ENCODE measurements at places on chromosomes 6 and 20.

DNA sequence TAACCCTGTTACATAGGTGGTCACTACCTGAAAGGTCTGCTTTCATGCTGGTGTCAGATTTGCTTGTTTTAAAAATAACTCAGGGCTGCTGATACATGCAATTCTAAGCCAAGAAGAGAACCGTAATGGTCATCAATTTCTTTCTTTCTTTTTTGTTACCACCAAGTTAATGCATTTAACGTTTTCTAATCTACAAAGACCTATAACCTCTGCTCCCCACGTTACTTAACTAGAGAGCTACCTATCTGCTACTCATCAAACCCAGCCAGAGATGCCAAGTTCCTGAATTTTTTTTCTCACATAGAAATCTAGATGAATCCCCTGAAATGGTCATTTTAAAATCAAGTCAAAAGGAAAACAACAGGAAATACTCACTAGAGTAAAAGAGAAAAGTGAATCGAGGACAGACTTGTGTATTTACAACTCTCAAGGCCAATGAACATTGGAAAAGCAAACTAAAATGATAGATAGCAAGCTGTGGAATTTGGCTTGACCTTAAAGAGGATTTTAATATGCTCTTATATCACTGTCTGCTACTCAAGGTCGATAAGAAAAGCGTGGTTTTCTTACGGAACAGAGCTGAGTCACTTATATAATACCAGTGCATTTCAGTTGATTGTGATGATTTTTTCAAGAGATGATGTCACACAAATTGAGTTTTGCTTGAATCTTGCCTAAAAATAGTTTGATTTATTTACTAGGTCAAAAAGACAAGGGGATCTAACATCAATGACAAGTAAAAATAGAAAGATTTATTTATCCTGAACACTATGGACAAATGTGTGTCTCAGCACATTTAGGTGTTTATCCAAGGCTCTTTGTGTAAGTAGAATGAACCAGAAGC is 67.9 kb downstream of the SGK1 start:
- no peak for DNase-seq

DNA sequence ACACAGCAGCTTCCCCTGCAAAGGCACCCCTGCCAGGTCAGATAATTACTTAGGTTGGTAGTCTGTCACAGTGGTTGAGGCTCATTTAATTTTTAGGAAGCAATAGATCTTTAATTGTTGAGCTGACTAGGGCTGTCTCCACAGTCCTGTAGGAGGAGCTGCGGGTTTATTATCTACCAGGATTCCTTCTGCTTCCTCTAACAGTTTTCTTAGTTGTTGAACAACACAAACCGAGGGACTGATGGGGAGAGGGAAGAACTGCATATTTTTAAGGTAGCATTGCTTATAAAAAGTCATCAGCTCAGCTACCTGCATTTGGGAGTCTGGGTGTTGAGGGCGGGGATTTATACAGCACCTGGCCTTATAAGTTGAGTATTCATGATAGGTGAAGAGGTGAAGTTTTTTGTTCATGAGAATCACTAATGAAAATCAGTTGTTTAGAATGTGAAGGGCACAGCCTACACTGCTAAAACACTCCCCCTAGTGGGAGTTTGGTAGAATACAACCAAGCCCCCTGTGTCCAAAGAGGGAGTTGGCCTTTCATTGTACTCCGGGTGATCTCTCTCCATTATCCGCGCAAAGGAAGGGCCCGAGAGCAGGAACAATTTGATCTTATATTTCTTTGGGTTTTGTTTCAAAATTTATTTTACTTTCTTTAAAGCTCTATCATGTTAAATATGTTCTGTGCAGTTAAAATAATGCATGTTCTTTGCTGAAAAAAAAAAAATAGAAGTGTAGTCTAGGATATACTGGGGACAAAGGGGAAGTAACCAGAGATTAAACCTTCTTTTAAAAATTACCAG is 69.6 kb downstream of the SSR1 start:
- DNase-seq, result no peak

DNA sequence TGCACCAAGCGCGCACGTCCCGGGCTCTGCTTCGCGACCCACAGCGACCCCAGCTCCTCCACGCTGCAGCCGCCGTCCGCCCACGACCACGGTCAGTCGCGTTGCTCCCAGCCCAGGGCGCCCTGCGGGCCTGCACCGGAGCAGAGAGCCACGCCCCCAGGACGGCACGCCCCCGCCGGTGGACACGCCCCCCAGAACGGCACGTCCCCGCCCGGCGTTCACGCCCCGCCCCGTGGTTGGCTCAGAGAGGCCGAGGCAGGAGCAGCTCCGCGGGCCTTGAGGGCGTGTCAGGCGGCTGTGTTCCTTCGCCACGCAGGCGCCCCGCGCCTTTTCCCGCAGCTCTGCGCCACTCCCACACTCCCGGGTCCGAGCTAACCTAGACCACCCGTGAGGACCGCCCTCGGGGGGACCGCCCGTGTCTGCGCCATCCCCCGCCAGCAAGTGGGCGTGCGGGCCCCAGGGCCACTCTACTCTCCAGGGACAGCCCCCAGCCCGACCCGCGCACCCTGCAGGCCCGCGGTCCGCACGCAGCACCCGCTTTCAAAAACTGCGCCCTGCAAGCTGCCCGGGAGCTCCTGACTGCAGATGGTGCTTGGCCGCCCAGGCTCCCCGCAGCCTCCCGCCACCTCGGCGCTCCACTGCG is at the start of gene RNASET2:
RNASET2 (minus strand) TSS at position 107 of the 643 bp plus-strand sequence. CDS start 368 bp downstream, outside the sequence.
- DNase-seq, result peak; percentile 100

DNA sequence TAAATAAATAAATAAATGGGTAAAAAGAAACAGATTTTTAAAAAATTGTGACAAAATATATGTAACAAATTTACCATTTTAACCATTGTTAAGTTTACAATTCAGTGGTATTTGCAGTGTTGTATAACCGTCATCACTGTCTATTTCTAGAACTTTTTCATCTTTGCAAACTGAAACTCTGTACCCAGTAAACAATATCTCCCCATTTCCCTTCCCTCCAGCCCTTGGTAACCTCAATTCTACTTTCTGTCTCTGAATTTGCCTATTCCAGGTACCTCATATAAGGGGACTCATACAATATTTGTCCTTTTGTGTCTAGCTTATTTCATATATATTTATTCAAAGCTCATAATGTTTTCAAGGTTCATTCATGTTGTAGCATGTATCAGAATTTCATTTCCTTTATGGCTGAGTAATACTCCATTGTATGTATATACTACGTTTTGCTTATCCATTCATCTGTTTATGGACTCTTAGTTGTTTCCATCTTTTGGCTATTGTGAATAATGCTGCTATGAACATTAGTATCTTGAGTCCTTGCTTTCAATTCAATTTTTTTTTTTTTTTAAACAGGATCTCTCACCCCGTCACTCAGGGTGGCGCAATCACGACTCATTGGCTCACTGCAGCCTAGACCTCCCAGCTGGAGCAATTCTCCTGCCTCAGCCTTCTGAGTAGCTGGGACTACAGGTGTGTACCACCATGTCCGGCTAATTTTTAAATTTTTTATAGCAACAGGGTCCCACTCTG is 8.9 kb downstream of the MANBAL start:
- no peak for DNase-seq

DNA sequence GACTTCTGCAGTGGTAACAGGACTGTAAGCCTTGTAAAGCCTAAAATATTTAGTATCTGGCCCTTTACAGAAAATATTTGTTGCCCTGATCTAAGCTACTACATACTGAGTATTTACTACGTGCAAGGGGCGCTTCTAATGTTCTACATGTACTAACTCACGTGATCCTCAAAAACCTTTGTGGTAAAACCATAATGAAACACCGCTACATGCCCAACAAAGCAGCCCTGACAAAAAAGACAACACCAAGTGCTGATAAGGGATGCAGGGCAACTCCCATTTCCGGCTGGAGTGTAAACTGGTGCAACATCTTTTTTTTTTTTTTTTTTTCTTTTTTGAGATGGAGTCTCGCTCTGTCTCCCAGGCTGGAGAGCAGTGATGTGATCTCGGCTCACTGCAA is 85.0 kb downstream of the SULF2 start:
- DNase-seq, result no peak

DNA sequence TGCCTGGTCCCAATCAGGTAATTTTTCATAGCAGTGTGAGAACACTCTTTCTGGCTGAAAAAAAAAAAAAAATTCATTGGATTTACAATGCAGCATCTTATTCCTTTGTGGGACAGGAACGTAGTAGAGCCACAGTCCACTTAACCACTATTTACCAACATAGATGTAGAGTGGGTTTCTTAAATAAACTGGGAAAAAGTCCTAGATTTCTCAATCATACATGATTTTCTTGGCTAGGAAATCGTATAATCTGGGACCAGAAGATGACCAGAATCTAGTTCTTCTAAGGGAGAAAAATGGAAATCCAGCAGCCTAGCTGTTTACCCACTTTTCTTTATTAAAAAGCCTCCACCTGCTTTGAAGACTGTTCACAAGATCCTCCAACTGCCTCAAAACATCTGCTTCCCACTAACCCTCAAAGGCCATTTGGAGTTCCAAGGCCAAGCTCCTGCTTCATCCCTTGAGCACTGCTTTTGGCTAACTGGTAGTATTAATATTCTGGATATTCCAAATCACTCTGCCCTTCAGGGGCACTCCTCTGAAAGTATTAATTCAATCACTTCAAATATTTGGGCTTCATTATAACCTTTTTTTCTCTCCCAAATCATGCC is 70.4 kb downstream of the FYN start:
- no peak for DNase-seq

DNA sequence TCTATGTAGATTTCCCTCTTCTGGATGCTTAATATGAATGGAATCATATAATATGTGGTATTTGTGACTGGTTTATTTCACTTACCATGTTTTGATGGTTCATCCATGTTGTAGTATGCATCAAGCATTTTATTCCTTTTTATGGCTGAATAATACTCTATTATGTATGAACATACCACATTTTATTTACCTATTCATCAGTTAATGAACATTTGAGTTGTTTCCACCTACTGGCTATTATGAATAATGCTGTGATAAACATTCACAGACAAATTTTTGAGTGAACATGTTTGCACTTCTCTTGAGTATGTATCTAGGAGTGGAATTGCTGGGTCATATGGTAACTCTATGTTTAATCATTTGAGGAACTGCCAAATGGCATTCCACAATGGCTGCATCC is 14.9 kb upstream of the ZNF451 start:
- DNase-seq, result no peak

DNA sequence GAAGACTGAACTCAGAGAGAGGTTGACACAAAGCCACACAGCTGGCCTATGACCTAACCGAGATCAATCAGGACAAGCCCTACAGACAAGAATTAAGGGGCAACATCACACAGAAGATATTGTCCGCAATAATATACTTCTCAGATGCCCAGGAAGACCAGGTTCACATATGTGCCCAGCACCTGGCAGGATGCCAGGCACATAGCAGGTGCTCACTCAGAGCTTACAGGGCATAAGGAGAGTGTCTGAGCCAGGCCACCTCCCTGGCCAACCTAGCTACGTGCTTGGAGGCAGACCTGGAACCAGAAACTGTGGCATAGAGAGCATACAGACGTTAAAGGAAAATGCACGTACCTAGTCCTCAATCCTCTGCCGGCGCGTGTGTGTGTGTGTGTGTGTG is 87.0 kb upstream of the LRFN2 start:
- DNase-seq, result no peak

GRCh38 chr6:122059918-122060317 is 339.5 kb upstream of the HSF2 start:
- DNase-seq, result no peak

DNA sequence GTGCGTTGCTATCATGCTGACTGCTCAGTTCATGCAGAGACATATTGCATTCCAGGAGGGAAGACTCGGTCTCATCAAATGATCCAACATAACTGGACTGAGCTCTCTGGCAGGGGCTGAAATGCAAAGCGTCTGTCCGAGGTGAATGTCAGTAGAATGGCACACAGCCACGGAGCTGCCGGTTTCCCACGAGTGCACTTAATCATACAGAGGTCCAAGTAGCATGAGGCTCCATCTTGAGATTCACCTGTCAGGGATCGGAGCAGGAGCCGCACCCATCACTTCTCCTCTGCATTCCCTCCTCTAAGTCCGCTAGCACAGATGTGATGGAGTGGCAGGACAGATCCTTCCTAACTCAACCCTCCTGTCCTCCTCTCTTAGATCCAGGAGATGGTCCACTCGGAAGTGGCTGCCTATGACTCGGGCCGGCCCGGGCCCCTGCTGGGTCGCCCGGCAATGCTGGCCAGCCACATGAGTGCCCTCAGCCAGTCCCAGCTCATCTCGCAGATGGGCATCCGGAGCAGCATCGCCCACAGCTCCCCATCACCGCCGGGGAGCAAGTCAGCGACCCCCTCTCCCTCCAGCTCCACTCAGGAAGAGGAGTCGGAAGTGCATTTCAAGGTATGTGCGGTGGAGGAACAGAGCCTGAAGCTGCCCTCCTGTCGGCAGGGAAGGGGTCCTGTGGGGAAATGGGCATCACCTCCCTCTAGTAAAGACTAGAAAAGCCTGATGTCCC is 135.9 kb downstream of the JPH2 start:
- no peak for DNase-seq

DNA sequence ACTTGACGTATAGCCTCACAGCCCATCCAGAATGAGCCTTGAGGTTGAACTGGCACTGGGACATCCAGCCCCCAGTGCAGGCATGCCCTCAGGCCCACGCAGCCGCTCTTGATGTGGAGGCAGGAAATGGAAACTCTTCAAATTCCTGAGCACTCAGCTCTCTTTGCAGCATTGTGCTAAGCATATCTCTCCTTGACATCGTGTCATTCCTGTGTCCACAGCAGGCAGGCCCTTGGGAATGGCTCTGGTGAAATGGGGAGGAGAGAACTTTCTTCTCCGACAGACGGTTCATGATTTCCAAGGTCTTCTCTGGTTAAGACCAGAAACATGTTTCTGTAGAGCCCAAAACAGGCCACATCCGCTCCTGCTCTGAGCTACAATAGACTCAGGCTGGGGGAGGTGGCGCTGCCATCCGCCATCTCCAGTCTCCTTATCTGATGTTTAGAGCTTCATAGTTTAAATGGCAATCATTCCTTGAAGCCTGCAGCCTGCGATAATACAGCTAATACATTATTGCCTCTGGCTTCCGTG is 248.8 kb downstream of the CDH4 start:
- no peak for DNase-seq

- no peak for DNase-seq
Measured at GRCh38 chr6:79718509-79719247, 87.5 kb downstream of the SH3BGRL2 start.

GRCh38 chr6:134041093-134041492 is 11.3 kb downstream of the SLC2A12 start:
- no peak for DNase-seq

DNA sequence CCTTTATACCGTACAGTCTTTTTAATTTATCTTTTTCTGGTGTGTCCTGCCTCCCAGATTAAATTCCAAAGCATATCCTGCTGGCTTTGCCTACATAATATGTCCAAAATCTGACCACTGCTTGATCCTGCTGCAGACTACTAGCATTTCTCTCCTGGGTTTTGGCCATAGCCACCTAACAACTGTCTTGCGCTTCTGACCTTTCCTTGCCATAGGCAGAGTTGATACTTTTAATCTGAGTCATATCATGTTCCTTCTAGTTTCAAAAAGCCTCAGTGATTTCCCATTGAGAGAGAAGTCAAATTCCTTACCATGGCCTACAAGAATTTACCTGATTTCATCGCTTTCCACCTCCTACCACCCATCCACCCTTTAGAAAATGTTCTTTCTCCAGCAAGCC is 104.8 kb downstream of the BCKDHB start:
- DNase-seq, result no peak

- DNase-seq, result no peak
Measured at GRCh38 chr6:107399935-107400334, 59.4 kb downstream of the PDSS2 start.

- DNase-seq, result no peak
Measured at GRCh38 chr6:122736616-122737015, 42.9 kb upstream of the FABP7 start.

Data from activated CD8-positive, alpha-beta memory T cell treated with anti-CD3 and anti-CD28 coated beads for 1 hour (primary cell).